Temporal lobe (tissue), 4 donors: ENCODE measurements at places on chromosomes 5 and 9. TPM values are rescaled to one million over a fixed set of nuclear protein-coding genes. Genes with fewer than 3 reads are reported as not detected.

Gene ALDH7A1
- total RNA-seq, result 33.2 TPM

Gene SLC25A2
- total RNA-seq, result not detected

Gene TMEM171
- total RNA-seq, result 0.49 TPM

Gene BTNL9
- 2.2 TPM for total RNA-seq

Gene PDCD1LG2
- total RNA-seq, result 0.25 TPM
